Right lung (tissue), 10 donors: ENCODE measurements at places on chromosomes 3 and 15.

GRCh38 chr3:110958313-110959147 lies 113.1 kb upstream of the NECTIN3 start:
- DNase-seq: no peak

DNA sequence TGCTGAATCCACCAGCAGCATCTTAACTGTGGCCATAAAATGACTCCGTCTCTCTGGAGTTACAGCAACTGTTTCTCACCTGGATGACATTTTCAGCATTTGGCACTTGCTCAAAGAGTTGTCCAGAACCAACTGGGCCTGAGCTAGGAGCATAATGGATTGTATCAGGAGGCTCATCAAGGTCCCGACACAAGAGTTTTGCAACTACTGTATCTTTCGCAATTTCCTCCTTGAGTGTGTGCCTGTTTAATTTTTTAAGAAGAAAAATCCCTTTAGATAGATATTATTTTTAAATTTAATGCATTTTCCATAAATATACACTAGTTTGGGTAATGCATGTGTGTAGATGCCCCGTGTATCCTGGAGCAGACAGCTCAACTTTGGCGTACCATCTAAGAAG lies 44.3 kb upstream of the C3orf49 start:
- no peak for DNase-seq

DNA sequence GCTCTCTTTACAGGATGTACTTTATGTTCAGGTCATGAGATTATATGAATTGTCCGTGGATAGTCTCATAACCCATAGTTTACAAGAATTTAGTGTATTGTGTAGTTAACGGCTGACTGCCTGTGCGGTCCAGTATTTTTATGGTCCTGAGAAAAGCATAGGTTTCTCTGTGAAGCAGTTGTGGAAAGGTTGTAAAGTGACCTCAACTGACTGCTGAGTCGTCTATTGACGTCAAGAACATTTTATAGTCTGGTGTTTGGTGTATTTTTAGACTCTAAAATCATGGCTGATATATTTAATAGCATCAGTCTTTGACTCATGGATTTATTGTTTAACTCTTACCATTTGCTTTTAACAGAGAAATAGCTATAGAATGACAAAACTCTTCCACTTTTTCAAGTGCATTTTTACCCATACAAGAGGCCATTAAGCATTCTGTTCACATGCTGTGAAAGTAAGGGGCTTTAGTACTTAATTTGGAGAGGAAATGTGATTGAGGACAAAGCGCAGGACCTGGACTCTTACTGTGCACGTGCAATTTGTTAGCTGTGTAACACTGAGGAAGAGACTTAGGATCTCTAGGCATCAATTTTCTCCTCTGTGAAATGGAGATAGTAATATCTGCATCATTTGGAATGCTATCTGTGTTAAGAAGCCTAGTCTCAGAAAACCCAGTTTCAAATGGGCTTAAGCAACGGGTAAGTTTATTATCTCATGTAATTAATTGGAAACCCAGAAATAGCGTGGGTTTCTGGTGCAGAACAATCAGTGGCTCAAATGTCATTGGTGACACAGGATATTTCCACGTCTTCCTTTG lies 240.8 kb downstream of the NFKBIZ start:
- DNase-seq: no peak

- DNase-seq: no peak
Measured at GRCh38 chr3:17626395-17626794, 116.0 kb downstream of the TBC1D5 start.
